B cell (primary cell): ENCODE measurements at places on chromosomes 12 and 14. TPM values are rescaled to one million over a fixed set of nuclear protein-coding genes. Genes with fewer than 3 reads are reported as not detected.

The AP1G2 gene
- total RNA-seq, result 627 and 648 TPM in 2 replicates

The TRHDE gene
- total RNA-seq, result not detected in 2 replicates

The HCAR2 gene
- total RNA-seq, result not detected in 2 replicates

The GPR162 gene
- total RNA-seq, result not detected in 2 replicates

The ENDOU gene
- total RNA-seq, result not detected in 2 replicates

The RARG gene
- 15.0 and 16.7 TPM in 2 replicates for total RNA-seq

The NRIP2 gene
- total RNA-seq, result not detected in 2 replicates

The TMEM121 gene
- 0.99 and 1.0 TPM in 2 replicates for total RNA-seq

The ART4 gene
- not detected in 2 replicates for total RNA-seq

The TGFB3 gene
- total RNA-seq, result 7.0 and 8.8 TPM in 2 replicates

The MUCL1 gene
- not detected in 2 replicates for total RNA-seq

The CLMN gene
- total RNA-seq, result 51.1 and 51.5 TPM in 2 replicates

The ASB2 gene
- 1.00 and 1.5 TPM in 2 replicates for total RNA-seq

The KCNJ8 gene
- total RNA-seq, result not detected in 2 replicates

The CNTN1 gene
- not detected in 2 replicates for total RNA-seq

The NANOG gene
- total RNA-seq, result not detected in 2 replicates

The P2RX2 gene
- not detected in 2 replicates for total RNA-seq

The HOXC12 gene
- not detected in 2 replicates for total RNA-seq

The TMEM19 gene
- total RNA-seq, result 39.4 and 45.5 TPM in 2 replicates

The GARIN6 gene
- not detected in 2 replicates for total RNA-seq

The STON2 gene
- not detected in 2 replicates for total RNA-seq

The SERPINA1 gene
- total RNA-seq, result 0.69 TPM in 1 of 2 replicates, not detected in the other

The CCDC196 gene
- not detected in 2 replicates for total RNA-seq

The RITA1 gene
- total RNA-seq, result 16.2 and 17.9 TPM in 2 replicates

The GOLGA5 gene
- total RNA-seq, result 21.2 and 23.1 TPM in 2 replicates

The KRT85 gene
- total RNA-seq, result not detected in 2 replicates
